Ureter (tissue), 1 donor: ENCODE measurements at places on chromosomes 5 and 9. TPM values are rescaled to one million over a fixed set of nuclear protein-coding genes. Genes with fewer than 3 reads are reported as not detected.

GRCh38 chr5:78612227-78613150 is 36.1 kb downstream of the LHFPL2 start:
- DNase-seq = no peak

Gene PLPP7
- total RNA-seq = 3.9 TPM

DNA sequence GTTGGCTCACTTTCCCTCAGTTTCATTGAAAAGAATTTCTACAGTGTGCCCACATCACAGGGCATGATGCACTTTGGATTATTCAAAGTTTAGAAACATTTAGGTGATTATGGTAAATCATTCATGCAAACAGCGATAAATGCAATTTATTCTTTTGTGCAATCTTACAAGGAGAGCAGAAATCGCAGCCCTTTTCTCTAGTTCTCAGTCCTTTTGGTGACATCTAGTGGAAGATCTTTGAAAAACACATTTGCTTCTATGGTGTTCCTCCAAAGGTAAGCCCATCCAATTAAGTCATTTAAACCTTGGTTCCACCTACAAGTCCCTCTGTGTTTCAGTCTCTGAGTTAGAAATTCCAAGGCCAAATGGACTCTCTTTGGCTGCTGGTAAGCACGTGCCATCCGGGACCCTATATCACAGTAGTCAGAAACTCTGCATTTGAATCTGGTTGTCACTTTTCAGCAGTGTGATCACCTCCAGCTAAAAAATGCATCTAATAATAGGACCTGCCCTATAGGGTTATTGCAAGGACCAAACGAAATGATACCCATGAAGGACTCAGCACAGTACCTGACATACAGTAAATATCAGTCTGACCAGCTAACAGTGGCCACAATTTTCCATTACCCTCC is 66.4 kb downstream of the MACROH2A1 start:
- DNase-seq = no peak

GRCh38 chr5:111756581-111757354 is at the start of gene NREP:
Gene NREP, minus strand, starts transcription at chr5:111757194. Its CDS starts 1,422 bp downstream, at chr5:111755772.
- DNase-seq = peak; percentile 53

Gene BASP1
- 77.8 TPM for total RNA-seq

Gene MVB12B
- 37.5 TPM for total RNA-seq

GRCh38 chr5:95583992-95584391 is 29.1 kb downstream of the ARSK start:
- DNase-seq = no peak

- no peak for DNase-seq
These were observed 8.3 kb upstream of the MED7 start for GRCh38 chr5:157150995-157151394.

DNA sequence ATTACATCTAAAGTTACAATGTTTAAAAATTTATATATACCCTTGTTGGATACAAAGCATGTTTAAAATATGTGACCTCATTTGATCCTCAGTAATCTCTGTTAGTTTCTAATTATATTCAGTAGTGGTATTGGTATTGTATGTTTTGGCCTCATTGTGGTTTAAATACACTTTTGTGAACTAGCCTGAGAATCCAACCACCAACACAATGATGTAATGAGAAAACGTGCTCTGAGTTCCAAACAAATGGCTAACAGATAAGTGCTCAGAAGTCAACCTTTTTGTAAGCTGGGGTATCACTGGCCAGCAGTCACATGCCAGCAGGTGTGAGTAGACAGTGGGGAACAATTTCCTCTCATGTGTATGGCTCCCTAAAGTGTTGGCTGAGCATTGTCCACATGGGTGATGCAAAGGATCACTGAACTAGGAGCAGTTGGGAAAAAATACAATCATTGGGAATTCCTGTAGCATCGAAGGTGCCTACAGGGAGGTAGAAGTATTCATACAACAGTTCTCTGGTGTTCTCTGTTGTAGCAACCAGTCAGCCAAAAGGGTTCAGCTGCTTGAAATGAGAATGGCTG is 56.1 kb downstream of the DOCK8 start:
- no peak for DNase-seq

DNA sequence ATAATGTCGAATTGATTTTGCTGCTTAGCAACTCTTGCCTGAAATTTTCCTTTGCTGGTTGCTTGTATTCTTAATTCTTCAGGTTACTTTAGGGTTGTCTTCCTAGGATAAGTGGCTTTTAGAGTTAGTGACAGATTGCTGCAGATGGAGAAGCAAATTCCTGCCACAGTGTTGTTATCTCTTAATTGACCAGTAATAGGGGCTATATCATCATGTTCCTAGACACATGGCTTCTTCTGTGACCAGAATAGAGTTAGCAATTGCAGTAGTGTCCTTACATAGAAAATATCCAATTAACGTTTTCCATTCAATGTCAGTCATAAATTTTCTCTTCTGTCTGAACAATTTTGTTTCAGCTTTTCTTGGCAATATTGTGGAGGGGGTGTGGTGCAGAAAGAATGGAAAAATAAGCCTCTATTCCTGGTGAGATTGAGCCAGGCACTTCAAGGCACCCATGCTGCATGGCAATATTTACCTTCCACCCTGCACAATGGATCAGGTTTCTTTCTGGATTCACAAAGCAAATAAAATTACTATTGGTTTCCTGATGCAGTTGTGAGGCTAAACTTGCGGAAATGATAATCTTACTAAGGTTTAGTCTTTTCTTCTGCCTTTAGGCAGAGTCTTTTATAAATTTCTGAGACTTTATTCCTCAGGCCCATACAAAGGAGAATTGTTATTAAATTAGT is 1481.5 kb downstream of the EFNA5 start:
- no peak for DNase-seq

- no peak for DNase-seq
These were observed 103.5 kb downstream of the ADAMTS19 start for GRCh38 chr5:129563585-129563984.
